ENCODE measurements at places on chromosomes 7 and 10. TPM values are rescaled to one million over a fixed set of nuclear protein-coding genes. Genes with fewer than 3 reads are reported as not detected.

Gene CPEB3
- 0.53 TPM for total RNA-seq

- no peak for DNase-seq
Observed at GRCh38 chr7:117841011-117841410, 32.2 kb downstream of the CTTNBP2 start.

Gene OR2A42
- total RNA-seq, result not detected

Gene GRID1
- 0.15 TPM for total RNA-seq

Gene SMARCD3
- 12.0 TPM for total RNA-seq

Gene XRCC2
- 5.5 TPM for total RNA-seq

GRCh38 chr10:104255311-104255981 lies 754 bp downstream of the GSTO1 start:
- DNase-seq, result peak; percentile 3

DNA sequence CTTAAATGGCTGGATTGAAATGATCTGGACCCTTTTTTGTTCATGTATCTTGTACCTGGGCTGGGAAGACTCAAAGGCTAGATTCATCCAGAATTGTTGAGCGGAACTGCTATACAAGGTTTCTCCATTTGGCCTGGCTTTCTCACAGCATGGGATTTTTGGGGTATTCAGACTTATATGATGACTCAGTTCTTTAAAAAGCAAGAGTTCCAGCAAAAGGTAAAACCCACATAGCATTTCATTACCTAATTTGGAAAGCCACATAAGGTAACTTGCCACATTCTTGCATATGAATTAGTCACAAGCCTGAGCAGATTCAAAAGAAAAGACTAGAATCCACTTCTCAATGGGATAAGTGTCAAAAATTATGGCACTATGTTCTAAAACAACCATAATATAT lies 137.4 kb downstream of the HGF start:
- no peak for DNase-seq

GRCh38 chr10:129888784-129889616 lies 75.1 kb downstream of the EBF3 start:
- peak; percentile 58 for DNase-seq

Gene EZH2
- 19.4 TPM for total RNA-seq

DNA sequence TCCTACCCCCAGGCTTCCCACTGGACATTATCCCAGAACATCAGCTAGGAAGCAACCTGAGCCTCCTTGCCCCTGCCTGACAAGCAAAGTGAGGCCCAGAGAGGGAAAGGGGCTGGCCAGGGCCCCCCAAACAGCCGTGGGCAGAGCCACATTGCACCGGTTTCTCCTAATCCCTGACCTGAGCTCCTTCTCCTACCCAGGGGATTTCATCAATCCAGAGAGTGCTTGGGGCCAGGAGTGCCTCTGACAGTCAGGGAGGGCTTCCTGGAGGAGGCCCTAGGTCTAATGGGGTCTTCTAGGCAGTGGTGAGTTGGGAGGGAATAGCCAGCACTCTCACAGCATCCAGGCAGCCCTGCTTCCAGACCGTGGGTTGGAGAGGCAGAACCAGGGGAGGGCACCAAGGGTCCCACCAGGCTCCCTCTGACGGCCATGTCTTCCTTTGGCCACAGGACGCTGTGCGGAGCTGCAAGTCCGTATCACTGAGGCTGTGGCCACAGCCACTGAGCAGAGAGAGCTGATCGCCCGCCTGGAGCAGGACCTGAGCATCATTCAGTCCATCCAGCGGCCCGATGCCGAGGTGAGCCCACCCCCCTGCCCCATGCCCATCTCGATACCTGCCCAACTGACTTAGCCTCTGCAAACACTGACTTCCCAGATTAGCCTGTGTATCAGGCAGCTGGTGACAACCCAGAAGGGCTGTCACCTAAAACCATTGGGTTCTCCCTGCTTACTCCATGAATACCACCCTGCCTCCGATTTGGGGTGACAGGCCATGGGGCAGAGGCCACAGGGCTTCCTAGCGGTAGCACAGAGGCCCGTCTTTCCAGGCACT lies 13.5 kb upstream of the SH2B2 start:
- no peak for DNase-seq

DNA sequence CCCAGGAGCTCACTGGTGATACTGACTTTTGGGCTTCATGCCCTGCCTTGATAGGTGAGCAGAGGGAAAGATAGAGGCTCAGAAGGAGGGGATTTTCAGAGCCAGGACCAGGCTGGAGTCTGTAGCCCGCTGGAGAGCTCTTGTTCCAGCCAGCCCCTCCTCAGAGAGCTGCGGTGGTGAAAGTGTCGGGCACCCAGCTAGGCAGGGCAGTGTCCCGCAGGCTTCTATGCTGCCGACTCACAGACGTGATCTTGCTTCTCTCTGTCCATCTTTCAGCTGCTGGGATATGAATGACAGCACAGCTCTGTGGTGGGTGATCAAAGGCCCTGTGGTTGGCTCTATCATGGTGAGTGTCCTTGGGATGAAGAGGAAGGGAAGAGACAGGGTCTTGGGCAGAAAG lies 35.2 kb downstream of the ADCYAP1R1 start:
- no peak for DNase-seq

DNA sequence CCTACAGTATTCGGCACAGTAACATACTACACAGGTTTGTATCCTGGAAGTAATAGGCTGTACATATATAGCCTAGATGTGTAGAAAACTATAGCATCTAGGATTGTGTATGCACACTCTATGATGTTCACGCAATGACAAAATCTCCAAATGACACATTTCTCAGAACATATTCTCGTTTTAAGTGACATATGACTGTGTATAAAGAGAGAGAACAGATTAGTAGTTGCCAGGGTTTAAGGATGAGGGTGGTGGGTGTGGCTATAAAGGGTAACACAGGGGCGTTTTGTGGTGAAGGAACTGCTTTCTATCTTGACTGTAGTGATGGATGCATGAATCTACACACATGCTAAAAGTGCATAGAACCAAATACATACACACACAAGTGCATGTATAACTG lies 101.2 kb downstream of the ARL4A start:
- DNase-seq, result no peak

- no peak for DNase-seq
Observed at GRCh38 chr7:29597266-29597665, 33.6 kb downstream of the PRR15 start.

Gene KCNH2
- not detected for total RNA-seq

DNA sequence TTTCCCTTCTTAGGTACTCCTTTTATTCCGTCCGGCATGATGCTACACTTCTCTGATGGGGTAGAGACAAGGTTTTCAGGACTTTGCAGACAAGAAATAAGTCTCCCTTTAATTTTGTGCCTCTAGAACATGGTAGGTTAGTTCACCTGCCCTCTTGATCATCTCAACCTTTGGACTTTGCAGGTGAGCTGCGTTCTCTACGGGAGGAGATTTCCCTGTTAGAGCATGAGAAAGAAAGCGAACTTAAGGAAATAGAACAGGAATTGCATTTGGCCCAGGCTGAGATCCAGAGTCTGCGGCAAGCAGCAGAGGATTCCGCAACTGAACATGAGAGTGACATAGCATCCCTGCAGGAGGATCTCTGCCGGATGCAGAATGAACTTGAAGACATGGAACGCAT lies 9.2 kb downstream of the CCDC136 start:
- DNase-seq, result no peak

DNA sequence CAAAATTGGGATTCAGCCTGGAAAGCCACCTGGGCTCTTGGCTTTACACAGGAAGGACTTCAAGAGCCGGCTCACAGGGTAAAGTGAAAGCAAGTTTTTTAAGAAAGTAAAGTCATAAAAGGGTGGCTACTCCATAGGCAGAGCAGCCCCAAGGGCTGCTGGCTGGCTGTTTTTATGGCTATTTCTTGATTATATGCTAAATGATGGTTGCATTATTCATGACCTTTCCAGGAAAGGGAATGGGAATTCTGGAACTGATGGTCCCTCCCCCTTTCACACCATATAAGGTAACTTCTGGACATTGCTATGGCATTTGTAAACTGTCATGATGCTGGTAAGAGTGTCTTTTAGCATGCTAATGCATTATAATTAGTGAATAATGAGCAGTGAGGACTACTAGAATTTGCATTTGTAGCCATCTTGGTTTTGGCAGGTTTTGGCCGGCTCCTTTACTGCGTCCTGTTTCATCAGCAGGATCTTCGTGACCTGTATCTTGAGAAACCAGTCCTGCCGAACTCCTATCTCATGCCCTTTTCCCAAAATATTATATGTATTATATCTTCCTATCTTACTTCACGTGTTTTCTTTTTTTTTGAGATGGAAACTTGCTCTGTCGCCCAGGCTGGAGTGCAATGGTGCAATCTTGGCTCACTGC lies 80.5 kb downstream of the HECW1 start:
- DNase-seq, result no peak

DNA sequence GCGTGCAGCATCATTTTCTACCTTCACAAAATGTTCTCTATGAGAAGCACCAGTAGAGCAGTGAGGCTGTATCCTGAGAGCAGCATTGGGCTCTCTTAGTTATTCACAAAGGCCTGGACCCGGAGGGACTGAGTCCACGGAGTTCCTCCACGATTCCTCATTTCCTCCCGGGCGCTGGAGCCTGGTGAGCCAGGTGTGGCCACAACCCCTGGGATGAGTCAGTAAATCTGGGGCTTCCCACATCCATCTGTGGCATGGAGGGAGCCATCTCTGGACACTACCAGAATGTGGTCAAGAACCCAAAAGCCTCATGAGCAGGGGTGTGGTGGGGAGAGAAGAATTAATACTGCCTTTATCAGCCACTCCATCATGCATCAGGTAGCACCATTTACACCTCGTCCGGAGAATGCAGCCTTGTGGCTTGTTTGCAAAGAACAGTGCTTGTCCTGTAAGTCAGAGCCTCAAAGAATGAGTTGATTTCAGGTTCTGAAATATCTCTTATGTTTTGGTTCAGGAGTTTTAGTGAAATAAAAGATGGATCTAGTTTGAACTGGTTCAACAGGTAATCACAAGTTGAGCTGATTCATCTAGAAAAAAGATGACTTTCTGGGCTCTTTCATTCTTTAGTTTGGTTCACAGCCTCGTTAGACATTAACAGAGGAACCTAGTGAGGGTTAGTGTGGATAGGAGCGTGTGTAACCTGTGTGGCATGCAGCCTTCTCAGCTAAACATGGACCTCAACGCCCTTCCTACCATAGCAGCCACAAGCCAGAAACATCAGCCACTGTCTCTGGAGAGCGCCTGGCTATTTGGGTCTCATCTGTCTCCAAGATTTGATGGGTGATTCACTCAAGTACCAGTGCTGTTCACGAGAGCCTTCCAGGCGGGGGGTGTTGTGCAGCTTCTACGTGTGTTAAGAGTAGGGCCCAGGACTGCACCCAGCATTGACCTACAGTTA lies 95.2 kb downstream of the WDR37 start:
- DNase-seq, result peak; percentile 28

- DNase-seq, result no peak
Observed at GRCh38 chr10:13268841-13269240, 31.0 kb downstream of the PHYH start.

Gene CPVL
- total RNA-seq, result 7.0 TPM

All from MG63 (cell line).